H54 (cell line): ENCODE measurements at places on chromosomes 3 and 15.

- no peak for DNase-seq
Measured at GRCh38 chr15:34783431-34783830, 11.9 kb downstream of the ACTC1 start.

DNA sequence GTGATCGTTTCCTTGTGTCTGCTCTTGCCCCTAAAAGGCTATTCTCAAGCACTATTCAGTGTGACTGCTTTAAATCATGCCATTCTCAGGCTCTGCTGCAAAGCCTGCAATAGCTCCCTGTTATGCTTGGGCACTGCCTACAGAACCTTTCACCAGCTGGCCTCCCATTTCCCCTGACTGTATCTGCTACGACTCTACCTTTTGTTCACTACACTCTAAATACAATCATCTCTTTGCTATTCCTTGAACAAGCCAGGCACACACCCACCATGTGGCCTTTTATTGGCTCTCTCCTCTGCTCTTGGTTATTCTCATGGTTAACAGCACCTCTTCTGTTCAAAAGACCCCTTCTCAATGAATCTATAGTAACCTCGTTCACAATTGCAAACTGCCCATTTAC is 29.6 kb upstream of the FNDC3B start:
- DNase-seq = no peak

DNA sequence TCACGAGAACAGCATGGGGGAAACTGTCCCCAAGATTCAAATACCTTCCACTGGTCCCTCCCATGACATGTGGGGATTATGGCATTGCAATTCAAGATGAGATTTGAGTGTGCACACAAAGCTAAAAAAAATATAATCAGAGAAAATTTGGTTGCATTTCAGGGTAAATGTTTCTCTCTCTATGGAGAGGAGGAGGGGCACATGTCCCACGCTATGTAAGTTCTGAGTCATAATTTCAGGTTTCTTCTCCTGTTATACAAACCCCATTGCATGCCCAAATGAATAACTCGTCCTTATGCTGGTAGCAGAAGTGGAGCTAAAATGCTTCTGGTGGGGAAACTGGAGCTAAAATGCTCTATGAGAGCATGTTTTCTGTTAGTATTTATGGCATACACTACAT is 209.7 kb upstream of the DCBLD2 start:
- DNase-seq = no peak

- peak; percentile 7 for DNase-seq
Measured at GRCh38 chr3:102979682-102980354, 545.0 kb downstream of the ZPLD1 start.

- DNase-seq = no peak
Measured at GRCh38 chr3:122350814-122351418, 25.9 kb downstream of the CSTA start.

- DNase-seq = peak; percentile 45
Measured at GRCh38 chr15:85854345-85855097, 59.8 kb upstream of the KLHL25 start.

DNA sequence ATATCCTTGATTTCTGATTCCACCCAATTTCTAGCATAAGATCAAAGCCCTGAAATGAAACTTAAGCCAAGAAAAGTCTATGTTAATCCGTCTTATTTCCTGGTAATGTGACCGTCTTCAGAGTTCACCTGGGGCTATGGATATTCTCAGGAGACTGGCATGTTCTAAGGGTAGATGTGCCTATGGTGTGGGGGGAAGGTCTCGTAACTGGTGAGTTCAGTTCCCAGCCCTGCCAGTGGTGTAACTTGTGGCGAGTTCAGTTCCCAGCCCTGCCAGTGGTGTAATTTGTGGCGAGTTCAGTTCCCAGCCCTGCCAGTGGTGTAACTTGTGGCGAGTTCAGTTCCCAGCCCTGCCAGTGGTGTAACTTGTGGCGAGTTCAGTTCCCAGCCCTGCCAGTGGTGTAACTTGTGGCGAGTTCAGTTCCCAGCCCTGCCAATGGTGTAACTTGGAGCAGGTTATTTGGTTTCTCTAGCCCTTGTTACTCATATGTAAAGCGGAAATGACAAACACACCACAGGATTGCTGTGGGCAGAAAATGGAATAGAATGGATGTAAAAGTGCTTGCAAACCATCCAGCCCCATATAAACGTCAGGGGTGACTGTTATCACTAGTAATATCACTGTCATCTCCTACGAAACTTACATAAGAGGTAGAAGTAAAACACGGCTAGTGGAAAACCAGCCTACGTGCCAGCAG is 30.4 kb downstream of the SLC51A start:
- DNase-seq = peak; percentile 86

DNA sequence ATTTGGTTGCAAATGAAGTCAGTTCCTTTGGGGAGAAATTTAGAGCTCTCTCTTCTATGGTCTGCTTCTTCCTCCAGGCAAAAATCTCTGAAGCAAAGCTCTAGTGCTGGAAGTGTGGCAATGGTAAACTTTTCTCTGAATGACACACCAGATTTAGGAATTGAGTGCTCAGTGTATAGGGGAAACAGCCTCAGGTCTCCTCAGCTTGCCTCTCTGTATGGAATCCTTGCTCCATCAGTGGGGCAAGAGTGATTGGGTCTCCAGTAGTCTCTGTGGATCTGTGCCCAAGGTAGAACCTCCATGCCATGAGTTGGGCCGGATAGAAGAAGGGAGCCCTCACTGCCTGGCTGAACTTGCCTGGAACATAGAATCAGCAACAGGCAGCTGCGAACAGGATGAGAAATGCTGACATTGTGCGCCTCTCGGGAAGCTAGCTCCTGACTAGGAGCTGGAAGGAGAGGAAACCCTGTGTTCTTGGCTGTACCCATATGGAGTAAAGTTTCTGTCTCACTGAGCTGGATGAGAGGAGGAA is 156.1 kb downstream of the WNT7A start:
- no peak for DNase-seq

DNA sequence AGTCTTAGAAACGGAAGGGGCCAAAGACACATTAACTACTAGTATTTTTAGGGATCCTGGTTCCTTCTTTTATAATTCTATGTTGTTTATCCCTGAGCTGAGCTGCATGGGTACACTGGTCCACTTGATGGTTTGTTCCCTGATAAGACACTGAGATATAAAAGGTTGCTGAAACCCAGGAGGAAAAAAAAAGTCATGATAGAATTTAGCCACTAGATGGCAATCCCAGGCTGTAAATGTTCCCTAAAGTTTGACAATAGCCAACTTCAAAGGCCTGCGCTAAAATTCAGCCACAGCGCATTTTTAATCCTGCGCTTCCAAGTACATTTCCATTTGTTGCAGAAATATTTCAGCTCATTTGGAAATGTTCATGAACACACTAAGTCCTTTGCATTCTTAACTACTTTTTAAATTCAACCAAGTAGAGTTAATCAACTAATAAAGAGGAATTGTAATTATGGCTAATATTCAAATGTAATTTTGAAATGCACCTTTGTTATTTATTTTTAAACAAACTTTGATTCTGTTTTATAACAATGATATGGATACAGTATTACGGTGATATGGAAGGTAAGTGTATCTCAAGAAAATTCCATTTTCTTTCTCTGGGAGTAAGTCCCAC is 249.3 kb upstream of the FEZF2 start:
- no peak for DNase-seq

GRCh38 chr15:87597346-87598052 is 659.0 kb downstream of the NTRK3 start:
- no peak for DNase-seq

DNA sequence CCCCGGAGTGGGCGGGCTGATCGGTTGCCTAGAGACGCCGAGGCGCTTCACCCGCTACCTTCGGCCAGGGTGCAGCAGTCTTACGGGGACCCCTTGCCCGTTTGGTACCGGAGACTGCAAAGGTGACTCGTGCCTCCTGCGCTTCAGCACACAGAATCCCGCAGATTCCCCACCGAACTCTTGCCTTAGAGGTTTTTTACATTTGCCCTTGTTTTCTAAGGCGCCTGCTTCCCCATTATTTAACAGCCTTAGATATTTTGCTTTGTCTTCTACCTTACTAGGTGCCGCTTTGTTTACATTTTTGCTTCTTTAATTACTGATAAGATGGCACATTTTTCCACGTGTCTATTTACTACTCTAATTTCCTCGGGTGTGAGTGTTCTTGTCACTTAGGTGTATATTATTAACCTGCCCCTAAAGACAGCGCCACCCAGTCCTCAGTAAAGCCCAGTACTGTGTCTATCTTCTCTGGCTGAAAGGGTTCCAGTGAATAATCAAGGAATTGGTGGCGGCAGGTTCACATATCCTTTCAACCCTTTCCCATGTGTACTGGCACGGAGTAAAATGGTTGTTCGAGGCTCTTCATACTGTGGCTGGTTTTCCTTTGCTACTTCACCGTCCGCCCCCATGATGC is 573 bp upstream of the CEP152 start:
- DNase-seq = no peak

GRCh38 chr3:123031051-123031450 is 3.5 kb upstream of the SEMA5B start:
- DNase-seq = no peak

DNA sequence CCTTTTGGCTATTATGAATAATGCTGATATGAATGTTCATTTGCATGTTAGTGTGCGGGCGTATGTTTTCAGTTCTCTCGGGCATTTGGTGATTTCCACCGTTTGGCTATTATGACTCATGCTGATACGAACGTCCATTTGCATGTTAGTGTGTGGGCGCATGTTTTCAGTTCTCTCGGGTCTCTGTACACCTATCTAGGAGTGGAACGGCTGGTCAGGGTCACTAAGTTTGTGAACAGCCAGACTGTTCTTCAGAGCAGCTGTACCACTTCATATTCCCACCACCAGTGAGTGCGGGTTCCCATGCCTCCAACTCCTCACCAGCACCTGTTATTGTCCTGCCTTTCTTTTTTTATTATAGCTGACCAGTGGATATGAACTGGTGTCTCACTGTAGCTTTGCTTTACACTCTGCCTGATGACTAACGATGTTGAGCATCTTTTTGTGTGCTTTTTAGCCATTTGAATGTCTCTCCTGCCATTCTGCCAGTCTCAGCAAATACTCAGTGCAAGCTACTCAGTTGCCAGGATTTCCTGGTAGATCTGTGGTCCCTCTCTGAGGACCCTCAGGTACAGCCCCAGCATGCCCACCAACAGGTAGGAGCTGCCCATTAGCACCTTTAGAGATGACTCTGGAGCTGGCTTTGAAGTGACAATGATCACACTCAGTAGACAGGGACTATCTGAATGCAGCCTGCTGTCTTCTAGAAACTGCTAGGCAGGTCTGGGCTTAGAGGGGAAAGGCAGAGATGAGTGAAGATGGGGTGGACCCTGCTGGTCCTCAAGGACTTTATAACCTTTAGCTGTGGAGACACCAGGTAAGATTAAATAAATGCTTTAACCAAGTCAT is 141.1 kb downstream of the XXYLT1 start:
- DNase-seq = no peak

- DNase-seq = no peak
Measured at GRCh38 chr3:8456412-8456811, 45.2 kb upstream of the LMCD1 start.

GRCh38 chr15:39251413-39252133 is 329.3 kb upstream of the THBS1 start:
- no peak for DNase-seq

DNA sequence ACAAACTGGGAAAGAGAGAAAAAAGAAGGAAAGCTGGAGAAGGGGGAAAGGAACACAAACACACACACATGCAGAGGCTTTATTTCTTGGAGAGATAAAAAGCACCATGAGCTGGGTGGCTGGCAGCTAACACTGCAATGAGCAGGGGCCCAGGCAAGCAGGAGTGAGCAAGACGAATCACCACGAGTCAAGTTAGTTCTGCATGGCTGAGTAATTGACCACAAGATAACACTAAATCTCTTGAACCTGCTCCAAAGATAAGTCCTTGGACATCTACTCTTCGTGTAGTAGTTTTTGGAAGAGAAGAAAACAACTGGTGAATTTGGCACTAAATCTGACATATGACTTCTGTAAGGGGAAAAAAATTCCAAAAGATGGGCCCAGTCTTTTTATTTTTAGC is 100.9 kb downstream of the MYO5A start:
- DNase-seq = peak; percentile 23

GRCh38 chr3:126490619-126491018 is 14.9 kb upstream of the ZXDC start:
- no peak for DNase-seq

DNA sequence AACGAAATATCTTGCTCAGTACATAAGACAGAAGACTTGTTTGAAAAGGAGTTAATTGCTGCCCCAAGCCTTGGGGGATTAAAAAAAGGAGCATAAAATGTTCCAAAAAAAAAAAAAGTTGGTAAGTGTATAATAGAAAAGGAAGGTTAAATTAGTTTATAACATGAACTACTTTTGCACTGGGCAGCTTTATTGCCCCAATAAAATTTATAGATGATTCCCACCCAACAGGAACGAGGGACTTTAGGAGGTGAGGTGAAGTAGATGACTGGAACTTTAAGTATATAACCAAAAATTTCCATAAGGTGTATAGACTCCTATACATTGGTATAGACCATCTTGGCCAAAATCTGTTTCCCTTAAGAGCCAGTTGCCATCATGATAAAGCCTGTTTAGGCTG is 14.8 kb downstream of the PPP2R3A start:
- DNase-seq = no peak

DNA sequence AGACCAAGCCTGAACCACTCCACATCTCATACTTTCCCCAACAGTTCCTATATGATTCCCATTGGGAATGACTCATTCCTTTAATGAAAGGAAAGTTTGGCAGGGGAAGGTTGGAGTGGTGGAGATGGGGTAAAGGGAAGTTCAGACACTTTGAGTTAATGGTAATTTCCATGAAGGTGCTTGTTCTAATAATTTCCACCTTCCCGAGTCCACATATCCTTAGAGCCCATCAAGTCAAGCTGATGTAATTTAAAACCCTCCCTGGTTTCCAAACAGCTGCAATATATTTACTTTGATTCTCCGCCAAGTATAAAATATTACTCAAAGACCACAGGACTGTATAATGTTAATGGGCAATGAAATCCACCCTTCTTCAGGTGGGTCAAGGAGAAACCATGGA is 95.0 kb upstream of the GALNT15 start:
- DNase-seq = no peak

GRCh38 chr3:187077085-187077484 is 62.2 kb downstream of the RPL39L start:
- DNase-seq = no peak

DNA sequence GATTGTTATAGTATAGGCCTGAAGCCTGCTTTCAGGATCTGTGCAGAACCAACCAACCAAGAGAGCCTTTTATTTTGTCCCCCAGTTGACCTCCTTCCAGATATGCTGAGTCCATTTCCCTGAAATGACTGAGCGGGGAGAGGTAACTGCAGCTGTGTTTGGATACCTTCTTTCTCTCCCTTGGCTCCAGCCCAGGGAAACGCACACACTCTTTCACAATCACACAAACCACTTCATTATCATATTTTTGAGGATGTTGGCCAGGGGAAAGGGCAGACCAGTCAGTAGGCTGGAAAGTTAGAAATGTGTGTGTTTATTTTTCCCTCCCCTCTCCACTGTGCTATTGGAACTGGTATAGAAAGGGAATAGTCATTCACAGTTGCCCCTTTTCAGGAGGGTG is 417.7 kb upstream of the TBL1XR1 start:
- DNase-seq = peak; percentile 5

DNA sequence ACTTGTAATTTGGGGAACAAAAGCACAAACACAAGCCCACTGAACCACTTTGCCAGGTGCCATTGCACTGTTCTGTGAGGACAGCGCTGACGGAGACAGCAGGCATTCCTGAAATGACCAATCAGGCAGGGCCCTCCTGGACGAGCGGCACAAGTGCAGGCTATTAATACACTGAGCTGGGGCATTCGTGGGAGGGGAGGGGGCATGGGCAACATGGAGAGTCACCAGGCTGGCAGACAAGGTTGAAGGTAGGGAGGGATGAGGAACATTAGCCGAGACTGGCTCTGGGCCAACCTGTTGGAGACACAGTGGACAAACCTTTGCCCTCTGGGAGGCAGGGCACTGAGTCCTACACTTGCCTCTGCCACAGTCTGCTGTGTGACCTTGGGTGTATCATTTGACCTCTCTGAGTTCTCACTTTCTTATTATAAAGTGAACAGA is 45.6 kb downstream of the NOX5 start:
- no peak for DNase-seq
